Mesothelial cell of epicardium (in vitro differentiated cells): ENCODE measurements at places on chromosomes 12 and 14.

- no peak for DNase-seq
These were observed 1.8 kb downstream of the ALX1 start for GRCh38 chr12:85281636-85282312.

DNA sequence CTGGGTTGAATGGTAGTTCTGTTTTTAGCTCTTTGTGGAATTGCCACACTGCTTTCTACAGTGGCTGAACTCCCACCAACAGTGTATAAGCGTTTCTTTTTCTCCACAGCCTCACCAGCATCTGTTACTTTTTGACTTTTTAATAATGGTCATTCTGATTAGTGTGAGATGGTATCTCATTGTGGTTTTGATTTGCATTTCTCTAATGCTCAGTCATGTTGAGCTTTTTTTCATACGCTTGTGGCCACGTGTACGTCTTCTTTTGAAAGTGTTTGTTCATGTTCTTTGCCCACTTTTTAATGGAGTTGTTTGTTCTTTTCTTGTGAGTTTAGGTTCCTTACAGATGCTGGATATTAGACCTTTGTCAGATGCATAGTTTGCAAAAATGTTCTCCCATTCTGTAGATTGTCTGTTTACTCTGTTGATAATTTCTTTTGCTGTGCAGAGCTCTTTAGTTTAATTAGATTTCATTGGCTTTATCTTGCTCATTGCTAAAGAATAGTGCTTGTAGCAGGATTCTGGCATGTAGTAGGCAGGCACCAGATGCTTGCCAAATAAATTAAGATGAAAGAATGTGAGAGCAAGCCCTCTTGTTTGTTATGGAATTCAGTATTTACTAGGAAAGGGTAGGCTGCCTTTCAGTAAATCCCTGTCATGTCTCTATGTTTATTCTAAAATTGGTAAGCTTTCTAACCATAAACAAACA lies 86.8 kb downstream of the PDE3A start:
- no peak for DNase-seq

DNA sequence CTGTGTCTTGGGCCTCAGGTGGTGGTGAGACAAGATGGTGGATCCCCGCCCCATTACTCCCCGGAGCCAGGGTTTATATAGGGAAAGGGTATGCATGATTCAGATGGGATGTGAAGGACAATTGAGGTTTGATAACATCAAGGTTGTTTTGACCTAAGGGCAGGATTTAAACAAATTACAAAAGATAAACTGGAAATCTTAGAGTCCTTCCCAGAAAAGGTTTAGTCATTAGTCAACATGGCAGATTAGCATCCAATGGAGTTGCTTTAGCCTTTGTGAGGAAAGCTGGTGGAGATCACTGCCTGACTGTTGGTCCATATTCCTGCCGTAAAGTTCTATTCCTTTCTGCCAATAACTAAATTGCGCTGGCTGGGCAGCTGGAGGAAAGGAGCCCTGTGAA lies 15.6 kb upstream of the FRMD6 start:
- no peak for DNase-seq

GRCh38 chr14:76938092-76938500 lies 90.4 kb downstream of the IRF2BPL start:
- DNase-seq: no peak

DNA sequence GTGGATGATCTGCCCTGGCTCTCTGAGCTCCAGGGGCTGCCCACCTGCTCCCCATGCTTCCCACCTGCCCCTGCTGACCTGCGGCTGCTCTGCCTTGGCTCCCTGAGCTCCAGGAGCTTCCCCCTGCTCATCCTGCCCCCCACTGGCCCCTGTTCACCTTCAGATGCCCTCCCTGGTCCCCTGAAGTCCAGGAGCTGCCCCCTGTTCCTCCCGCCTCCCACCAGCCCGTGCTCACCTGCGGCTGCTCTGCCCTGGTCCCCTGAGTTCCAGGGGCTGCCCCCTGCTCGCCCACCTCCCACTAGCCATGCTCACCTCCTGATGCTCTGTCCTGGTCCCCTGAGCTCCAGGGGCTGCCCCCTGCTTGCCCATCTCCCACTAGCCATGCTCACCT lies 219.7 kb downstream of the TMEM121 start:
- no peak for DNase-seq

GRCh38 chr12:131124487-131125280 lies 171.0 kb downstream of the ADGRD1 start:
- no peak for DNase-seq

GRCh38 chr12:102883204-102883799 lies 33.7 kb downstream of the PAH start:
- DNase-seq: peak; percentile 38

GRCh38 chr12:92088805-92089204 lies 56.8 kb downstream of the BTG1 start:
- no peak for DNase-seq

DNA sequence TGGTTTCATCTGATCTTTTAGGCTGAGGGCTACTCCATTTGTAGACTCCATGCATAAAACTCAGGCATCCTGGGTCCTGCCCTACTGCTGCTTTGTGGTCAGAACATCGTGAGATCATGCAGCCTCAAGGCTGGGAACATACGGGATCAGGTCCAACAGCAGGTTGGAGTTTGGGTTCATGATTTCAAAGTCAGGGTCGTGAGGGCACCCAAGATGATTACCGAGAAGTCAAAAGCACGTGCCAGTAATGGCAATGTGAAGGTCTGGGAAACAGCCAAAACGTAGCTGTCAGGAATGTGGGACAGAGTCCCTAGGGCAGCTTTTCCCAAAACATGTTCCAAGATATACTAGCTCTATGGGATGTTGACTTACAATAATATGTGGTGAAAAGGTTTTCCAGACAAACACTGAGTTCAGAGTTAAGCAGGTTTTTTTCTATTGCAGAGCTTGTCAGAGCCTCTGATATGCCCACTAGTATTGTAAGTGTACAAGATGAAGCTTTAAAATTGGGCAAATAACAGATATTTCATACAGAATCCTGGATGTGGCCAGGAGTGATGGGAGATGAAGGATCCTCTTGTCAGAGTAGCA lies 130.3 kb upstream of the DNM1L start:
- no peak for DNase-seq

GRCh38 chr14:104582005-104582404 lies 2.4 kb downstream of the C14orf180 start:
- DNase-seq: no peak

DNA sequence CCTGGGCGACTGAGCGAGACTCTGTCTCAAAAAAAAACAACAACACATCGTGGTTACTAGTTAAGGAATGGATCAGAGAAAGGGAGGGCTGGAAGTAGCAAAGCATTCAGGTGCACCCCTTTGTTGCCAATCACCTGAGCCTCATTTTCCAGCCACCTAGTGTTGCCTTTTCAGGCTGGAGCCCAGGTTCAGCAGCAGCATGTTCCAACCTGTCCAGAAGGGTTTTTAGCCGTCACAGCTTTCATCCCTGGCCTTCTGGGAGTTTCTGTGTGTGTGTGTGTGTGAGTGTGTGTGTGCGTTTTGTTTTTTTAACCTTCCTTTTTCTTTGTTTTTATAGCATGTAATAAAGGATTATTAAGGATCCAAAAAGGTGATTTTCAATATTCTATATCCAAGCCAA lies 121.1 kb upstream of the ATF1 start:
- DNase-seq: no peak

DNA sequence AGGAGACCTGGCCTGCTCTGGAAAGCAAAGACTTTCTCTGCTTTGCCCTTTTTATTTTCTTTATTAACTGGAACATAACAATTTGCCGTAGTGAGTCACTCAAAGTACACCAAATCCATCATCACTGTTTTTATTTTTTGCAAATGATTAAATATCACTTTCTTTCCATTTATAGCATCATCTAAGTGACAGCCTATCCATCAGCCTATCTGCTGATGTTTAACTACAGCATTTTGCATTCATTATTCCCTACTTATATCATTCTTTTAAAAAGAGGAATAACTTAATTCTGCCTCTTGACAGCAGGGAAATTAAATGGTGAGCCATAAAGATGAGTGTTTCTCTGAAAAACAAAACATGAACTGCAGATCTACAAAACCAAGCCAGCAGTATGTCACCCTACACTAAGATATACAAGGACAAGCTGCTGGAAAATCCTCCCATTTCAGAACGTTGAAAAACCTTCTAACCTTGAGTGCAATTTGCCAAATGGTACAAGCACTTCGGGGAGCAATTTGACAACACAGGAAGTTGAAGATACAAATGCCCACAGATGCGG lies 821.3 kb upstream of the TMEM132C start:
- DNase-seq: no peak

GRCh38 chr12:115923851-115924250 lies 353.6 kb downstream of the MED13L start:
- no peak for DNase-seq

DNA sequence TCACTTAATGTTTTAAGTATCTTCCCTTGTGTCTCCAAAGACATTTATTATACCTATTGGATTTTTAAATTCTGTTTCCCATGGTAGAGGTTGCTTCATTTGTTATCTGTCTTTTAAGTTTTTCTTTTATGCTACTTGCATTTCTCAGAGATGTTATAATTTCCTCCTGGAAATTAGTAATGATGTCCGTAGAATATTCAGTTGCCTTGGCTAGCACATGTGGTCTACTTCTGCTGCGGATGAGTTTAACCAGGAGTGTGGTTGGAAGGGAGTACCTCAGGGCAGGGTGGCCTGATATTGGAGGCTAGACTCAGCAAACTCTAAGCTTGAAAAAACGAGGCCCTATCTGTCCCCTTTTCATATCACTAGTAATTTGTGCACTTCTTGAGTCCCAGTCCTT lies 8.8 kb upstream of the EVL start:
- DNase-seq: no peak

DNA sequence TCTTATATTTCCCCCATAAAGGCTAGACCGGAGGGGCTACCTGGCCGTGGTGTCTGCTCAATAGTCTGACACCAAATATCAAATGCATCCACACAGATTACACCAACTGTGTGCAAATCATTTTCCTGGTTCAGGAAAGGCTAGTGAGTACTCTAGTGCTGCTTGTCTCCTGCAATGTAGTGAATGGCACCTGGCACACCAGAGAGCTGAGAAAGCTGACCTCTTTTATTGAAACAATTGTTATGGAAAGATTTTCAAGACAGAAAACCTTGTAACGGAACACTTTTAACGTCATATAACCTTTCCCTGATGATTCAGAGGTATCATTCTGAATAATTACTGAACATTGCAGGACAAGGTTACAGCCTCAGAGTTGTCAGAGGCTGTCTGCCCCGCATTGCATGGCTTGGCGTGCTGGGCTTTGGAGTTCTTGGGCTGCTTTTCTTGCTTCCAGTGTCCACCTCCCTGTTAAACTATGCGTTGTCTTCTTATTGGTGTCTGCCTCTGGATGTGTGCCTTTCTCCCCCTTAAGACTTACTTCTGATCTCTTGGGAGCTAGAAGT lies 40.7 kb upstream of the HDAC7 start:
- no peak for DNase-seq
